Suprapubic skin (tissue), 4 donors: ENCODE measurements at places on chromosomes 6 and 20.

- no peak for DNase-seq
Observed at GRCh38 chr6:43127877-43128276, 43.2 kb upstream of the SRF start.

DNA sequence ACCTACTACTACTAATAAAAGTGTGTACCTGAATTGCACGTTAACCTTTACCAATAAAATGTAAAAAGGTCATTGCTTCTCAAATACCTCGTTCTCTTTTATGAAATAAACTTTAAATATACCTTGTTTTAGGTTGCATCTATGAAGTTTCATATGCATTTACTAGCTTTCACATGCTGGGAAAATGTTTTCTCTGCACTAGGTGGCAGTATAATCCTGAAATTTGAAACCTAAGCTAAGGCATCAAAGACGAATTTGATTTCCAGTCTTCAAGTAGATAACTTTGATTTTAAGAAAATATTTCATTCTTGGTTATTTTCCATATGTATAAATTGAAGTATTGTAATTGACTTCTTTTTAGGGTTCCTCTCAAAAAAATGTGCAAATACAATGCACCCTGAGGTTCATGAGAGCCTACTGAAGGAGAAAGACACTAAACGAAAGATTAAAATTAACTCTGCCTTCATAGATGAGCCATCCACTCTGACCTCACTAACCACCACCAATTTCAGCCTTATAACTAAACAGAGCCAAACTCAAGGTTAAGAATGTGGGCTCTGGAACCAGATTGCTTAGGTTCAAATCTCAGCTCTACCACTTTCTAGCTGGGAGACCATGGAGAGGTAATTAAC, 7.3 kb upstream of the COL9A1 start:
- DNase-seq, result no peak

DNA sequence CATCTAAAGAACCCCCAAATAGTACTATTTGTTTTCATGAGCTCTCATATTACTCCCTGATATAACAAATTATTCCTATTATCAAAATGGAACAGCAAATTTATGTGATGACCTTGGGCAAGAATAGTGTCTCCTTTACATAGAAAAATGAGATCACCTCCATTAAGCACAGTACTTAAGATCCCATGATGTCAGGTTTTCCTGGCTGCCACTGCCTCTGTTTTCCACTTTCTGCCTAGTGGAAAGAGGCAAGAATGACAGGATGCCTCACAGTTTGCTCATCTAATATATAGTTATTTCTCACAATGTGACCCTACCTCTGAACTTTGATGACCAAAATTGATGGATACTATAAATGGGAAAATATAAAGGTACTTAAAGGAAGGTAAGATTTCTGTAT, 260.1 kb upstream of the SGK1 start:
- no peak for DNase-seq

DNA sequence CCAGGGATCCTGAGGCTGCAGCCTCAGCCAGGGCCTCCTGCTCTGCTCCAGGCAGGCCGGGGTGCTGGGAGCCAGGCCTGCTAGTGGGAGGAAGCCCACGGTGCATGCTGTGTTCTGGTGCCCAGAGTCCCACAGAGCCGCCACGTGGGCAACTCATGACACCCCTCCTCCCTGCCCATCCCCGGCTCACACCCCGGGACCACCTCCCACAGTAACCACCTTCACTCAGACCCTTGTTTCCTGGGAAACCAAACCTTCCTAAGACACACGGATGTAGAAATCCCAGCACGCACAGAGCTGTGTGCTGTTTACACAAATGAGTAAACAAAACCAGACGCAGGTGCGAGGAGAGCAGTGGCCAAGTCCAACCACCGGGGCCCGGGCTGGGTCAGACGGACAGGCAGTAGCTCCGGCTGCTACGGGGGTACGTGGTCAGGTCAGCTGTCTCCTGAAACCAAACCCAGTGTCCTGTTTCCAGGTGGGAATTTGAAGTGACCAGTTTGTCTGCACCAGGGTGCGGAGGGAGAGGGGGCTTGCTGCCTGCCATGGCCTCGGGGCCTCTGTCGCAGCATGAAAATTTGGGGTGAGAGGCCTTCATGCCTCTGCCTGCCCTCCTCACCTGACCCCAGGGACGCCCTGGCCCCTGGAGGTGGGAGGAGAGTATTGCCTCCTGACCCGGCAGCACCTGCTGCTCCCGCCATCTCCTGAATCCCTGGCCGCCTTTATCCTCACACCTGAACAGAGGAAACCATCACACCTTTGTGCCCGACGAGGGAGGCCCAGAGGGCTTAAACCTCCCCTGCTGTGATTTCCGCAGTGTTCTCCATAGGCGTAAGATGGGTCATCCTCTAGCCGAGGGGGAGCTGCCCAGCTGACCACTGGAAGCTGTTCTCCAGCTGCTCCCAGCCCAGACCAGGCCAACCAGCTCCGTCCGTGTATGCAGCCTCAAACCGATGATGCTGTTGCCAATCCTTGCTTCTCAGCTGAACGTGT, 52.0 kb upstream of the SMOC2 start:
- DNase-seq, result no peak

- no peak for DNase-seq
Observed at GRCh38 chr6:158640519-158640918, 4.0 kb downstream of the DYNLT1 start.

- DNase-seq, result no peak
Observed at GRCh38 chr6:3340894-3341293, 82.1 kb downstream of the PSMG4 start.

GRCh38 chr20:19761841-19762240, 3.8 kb downstream of the RIN2 start:
- DNase-seq, result peak; percentile 24

GRCh38 chr6:54655162-54655561, 191.4 kb upstream of the FAM83B start:
- DNase-seq, result no peak

DNA sequence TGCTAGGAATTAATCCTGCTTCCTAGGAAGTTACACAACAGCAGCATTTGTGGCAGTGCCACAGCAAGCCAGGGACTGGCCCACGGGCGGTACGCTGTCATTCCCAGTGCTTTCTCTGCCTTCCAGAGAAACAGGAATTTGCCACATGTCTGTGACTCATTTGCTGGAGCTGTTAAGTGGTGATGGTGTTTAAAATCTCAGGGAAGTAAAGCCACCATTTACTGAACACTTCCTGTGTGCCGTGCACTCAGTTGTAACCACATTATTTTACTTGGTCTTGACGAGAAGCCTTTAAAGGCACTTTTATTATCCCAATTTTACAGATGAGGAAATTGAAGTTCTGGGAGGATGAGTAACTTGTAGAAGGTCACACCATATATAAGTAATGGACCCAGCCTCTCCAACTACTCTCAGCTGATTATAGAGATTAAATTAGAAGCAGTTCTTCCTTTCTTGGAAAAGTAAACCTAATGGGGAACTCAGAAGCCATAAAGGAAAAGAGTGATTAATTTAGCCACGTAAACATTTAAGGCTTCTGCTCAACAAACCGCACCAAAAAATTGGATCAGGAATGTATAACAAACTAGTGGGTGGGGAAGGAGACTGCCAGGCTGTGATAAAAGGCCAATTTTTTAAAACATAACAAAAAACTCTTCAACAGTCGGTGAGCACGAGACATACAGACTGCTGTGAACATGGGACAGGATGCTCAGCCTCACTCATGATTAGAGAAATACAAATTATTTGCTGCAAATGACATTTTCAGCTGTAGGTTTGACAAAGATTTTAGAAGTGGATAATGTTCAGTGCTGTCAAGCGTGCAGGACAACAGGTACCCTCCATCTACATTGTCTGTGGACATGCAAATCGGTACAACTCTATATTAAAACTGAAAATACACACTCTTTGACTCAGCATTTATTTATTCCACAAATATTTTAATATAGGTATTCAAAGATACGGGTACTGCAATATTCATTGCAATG, 311.2 kb downstream of the NRN1 start:
- no peak for DNase-seq

DNA sequence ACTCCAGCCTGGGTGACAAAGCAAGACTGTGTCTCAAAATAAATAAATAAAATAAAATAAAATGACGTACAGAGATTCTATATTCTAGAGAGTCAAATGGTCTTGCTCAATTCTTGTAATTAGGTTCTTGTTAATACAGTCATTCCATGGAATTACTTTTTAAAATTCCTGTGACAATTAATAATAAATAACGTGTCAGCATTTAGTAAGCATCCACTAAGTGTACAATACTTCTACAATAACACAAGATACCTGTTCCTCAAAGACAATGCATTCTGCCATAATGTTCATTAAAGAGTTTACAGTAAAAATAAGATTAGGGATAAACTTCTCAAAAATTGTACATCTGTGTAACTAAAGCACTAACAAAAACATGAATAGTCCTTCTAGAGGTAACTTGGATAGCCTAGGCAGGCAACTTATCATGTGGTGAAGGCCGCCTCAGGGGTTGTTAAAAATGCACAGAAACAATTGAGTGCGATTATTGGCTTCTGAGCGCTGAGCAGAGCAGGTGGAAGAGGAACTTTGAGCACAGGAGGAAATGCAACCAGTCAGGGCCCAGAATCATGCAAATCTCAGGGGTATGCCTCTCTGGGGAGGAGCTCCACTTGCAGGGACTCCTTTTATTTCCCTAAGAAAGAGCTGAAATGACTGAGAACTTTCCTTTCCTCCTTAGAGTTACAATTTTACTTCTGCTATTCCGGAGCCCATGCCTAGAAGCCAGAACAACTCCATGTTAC, 37.1 kb downstream of the QRSL1 start:
- DNase-seq, result no peak

DNA sequence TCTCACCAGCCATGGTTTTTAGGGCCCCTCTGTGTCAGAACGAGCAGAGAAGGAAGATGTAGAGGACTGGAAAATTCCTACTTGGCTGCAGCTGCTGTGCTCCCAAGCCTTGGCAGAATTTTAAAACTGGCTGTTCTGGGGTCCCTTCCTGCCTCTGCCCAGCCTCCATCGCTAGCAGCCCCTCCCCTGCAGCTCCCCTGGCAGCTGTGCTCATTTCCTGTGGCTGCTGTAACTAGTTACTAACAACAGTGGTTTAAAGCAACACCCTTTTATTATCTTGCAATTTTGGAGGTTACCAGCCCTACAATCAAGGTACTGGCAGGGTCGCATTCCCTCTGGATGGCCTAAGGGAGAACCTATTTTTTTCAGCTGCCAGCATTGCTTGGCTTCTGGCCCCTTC, 3.7 kb upstream of the CST11 start:
- DNase-seq, result no peak

DNA sequence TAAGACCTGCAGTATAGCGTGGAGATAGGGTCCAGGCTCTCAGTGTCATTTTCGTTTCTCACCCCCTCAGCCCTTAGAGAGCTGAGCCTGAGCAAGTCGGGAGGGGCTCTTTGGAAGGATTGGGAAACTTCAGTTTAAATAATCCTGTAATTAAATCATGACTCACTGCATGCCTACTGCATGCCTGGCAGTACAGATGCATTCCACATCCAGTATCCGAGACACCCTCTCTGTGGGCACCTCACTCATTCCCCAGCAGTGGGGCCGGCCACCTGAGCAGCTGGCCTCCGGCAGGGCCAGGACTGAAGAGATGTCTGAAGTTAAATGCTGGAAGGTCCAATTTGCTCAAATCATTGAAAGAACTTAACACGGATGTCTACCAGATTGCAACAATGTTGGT, 316.6 kb downstream of the THBS2 start:
- DNase-seq, result no peak

GRCh38 chr6:137724018-137724403, 143.0 kb upstream of the TNFAIP3 start:
- no peak for DNase-seq

GRCh38 chr6:85714893-85715530, 72.3 kb upstream of the SYNCRIP start:
- DNase-seq, result no peak

GRCh38 chr20:60262967-60263603, 304.9 kb downstream of the CDH26 start:
- DNase-seq, result no peak

DNA sequence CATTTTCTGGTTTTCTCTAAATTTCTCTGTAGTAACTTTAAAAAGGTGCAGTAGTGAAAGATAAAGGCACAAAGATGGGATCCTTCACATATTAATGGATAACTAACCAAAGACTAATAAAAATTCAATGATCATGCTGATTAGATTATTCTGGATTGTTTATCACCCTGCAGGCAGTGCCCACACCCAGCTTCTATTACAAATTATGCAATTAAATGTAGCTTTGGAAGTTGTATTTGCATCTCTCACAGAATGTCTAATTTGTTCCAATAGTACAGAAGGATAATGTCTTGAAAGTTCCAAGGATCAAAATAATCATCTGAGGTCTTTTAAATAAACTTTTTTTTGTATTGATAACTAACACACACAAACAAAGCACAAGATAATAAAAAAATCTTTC, 837.6 kb downstream of the HACE1 start:
- DNase-seq, result no peak

DNA sequence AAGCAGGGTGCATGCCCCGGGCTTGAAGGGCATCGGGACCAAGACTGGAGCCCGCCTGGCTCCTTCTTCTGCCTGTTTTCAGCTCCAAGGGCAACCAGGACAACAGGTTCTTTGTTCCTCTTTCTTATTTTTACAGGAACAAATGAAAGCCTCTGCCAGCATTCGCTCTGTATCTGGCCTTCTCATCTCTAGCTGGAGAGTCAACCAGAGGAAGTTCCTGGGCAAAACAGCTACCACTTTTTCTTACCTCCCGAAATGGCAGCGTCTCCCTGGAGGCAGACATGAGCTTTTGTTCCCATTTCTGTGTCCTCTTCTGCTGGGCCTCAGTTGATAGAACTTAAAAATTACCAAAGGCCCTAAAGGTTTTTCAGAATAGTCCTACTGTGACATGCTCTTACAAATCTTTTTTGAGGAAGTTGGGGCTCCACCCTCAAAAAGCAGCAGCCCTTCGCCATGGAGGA, 74.1 kb upstream of the NAA20 start:
- DNase-seq, result no peak

DNA sequence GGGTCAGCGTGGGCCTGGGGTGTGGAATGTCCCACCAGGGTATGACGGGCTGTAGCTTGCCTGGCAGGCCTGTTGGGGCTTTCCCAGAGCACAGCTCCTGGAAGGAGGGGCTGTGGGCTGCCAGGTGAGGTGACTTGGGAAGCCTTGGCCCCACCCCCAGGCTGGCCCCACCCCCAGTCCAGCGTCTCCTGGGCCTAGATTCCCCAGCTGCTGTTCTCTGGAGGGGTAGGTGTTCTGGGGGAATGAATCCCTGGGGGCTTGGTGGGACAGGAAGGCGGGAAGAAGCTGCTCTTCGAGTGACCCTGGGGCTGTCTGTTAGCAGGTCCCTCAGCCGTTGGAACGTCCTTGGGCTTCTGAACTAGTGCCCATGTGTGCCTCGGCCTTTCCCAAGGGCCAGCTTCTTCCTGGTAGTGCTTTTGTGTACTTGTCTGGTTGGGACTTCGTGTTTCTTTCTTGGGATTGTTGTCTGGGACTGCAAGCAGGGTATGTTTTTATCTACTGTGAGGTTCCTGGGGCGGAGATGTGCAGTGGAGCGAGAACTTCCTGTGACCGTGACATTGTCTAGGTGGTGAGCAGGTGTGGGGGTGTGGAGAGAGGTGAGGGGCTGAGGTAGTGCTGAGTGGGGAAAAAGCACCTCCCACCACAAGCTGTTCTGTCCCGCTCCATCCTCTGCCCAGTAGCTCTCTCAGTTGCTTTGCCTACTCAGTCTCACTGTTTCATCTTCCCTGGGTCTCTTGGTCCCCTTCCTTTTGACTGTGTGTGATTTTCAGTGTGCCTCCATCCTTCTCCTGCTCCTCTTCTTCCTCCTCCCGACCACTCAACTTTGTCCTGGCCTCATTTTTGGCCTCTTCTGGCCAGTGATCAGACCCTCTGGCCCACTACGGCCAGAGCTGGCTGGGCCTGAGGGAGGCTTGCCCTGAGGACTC, 1.3 kb upstream of the DDR1 start:
- no peak for DNase-seq

- no peak for DNase-seq
Observed at GRCh38 chr6:28648035-28648877, 122.6 kb downstream of the GPX5 start.

- DNase-seq, result no peak
Observed at GRCh38 chr6:100379386-100379785, 85.3 kb downstream of the SIM1 start.
